ENCODE measurements at places on chromosomes 16 and 17. TPM values are rescaled to one million over a fixed set of nuclear protein-coding genes. Genes with fewer than 3 reads are reported as not detected.

DNA sequence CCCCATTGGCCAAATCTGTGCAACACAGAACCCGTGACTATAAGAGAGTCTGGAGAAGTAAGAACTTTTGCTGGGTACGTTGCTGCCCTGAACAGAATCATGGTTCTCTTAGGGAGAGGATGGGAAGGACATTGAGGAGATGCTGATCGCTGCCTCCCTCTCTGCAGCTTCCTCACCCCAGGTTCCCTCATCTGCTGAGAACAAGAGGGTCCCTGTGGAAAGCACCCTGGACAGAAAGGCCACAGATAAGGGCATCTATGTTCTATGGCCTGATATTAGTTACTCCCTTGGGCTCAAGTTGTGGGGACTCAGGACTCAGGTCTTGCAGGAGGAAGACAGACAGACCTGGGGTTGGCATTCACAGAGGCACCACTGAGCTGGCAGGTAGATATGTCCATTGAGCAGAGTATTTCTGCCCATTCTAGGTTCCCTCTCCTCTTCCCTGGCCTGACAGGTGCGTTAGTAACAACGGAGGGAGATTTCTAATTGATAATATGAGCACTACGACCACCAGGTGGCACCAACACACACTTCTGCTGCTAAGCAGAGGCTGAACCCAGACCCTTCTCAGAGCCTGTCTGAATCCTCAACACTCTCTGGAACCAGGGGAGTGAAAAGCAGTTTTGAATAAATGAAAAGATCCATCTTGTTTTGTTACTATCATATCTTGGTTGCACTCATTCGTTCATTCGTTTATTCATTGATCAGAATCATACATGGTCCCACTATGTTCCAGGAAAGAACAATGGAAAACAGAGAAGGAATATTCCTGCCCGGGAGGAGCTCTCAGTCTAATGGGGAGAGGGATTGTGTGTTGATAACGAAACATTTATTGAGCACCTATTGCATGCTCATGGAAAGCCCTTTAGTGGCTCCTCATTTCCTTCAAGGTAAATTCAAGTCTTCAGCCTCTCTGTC, 56.4 kb downstream of the SLC6A2 start:
- peak; percentile 64 for DNase-seq
- no peaks in the 10 kb centered on the region for H3K4me1 ChIP-seq
- H3K36me3 ChIP-seq: no peaks in the 10 kb centered on the region

GRCh38 chr17:81511804-81512561, 616 bp downstream of the ACTG1 start:
- DNase-seq: no peak
- peak overlapping the region; percentile 99 for H3K4me3 ChIP-seq
- H3K27me3 ChIP-seq: no peaks in the 10 kb centered on the region
- peaks cover 34% of the 10 kb centered on the region for H3K4me1 ChIP-seq
- peak overlapping the region; percentile 42 for H3K27ac ChIP-seq

DNA sequence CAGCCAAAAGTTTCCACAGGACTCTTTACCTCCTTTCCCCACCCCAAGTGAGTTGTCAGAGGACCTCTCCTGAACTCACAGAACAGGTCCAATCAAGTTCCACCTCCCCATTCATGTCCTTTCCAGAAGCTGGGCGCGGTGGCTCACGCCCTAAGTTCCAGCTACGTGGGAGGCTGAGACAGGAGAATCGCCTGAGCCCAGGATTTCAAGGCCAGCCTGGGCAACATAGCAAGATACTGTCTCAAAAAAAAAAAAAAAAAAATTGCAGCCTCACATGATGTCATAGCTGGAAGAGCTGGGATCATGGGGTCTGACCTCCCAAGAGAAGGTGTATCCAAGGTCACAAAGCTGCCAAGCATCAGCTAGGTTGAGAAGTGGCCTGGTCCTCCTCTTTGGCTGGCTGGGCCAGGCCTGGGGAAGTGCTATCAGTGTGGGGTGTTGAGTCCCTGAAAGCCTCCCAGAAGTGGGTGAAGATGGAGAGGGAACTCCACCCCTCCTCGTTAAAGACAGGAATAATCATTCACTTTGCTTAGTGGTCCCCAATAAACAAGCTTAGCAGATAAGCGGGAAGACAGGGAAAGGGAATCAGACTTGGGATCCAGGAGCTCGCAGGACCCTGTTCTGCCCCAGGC, 5.5 kb upstream of the MNT start:
- peaks cover 46% of the 10 kb centered on the region for H3K4me1 ChIP-seq
- no peaks in the 10 kb centered on the region for H3K36me3 ChIP-seq
- peak; percentile 55 for DNase-seq

B3GNT9 gene
- 2.8 TPM for total RNA-seq

DNA sequence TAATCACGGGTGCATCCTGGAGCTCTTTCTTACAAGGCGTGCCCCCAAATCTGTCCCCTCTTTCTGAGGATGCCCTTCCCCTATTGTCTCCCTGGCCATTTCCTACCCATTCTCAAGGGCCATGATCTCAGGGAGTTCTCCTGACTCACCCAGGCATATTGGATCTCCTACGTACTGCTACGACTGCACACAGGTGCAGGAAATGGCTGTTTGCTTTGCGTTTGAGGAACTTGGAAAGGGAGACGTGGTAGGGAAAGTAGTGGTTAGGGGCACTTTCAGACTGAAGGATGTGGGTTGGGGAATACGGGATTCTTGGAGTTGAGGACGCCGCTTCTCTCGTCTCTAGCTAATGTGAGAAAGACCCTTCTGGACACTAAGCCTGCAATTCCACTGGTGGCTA, 18.7 kb upstream of the MEOX1 start:
- H3K4me3 ChIP-seq: no peak overlapping the region
- H3K27ac ChIP-seq: no peak overlapping the region
- no peak for DNase-seq
- H3K36me3 ChIP-seq: no peaks in the 10 kb centered on the region

MRM1 gene
- total RNA-seq: 9.2 TPM

GRCh38 chr16:74700116-74700437, 585 bp downstream of the MLKL start:
- H3K27ac ChIP-seq: peak overlapping the region; percentile 92
- H3K36me3 ChIP-seq: no peaks in the 10 kb centered on the region
- DNase-seq: peak; percentile 14
- peak overlapping the region; percentile 96 for H3K4me3 ChIP-seq
- H3K27me3 ChIP-seq: no peaks in the 10 kb centered on the region

RPGRIP1L gene
- 3.8 TPM for total RNA-seq

DNA sequence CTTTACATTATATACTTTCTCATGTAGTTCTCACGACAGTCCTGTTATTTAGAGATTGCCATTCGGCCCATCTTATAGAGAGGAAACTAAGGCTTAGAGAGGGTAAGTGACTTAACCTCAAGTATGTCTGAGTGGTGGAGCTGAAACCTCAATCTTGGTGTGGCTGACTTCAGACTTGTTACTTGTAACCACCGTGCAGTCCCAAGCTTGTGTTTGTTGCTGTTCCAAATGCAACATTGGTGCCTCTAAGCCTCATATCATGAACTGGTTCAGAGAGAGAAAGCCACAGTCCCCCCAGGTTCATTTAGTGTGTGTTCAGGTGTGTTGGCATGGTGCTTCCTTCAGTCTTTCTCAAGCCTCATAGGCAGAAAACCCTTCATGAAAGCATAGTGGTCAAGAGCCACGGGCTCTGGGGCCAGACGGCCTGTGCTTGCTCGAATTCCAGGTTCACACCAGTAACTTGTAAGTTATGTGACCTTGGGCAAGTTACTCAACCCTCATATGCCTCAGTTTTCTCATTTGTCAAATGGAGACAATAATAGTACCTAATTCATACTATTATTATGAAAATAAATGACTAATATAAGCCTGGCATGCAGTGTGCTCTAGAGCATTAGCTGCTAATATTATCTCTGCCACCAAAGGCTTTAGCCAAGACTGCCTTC, 39.9 kb downstream of the CDH1 start:
- H3K36me3 ChIP-seq: peaks cover 12% of the 10 kb centered on the region
- peaks cover 21% of the 10 kb centered on the region for H3K4me1 ChIP-seq
- no peaks in the 10 kb centered on the region for H3K27me3 ChIP-seq
- no peak overlapping the region for H3K4me3 ChIP-seq

DNA sequence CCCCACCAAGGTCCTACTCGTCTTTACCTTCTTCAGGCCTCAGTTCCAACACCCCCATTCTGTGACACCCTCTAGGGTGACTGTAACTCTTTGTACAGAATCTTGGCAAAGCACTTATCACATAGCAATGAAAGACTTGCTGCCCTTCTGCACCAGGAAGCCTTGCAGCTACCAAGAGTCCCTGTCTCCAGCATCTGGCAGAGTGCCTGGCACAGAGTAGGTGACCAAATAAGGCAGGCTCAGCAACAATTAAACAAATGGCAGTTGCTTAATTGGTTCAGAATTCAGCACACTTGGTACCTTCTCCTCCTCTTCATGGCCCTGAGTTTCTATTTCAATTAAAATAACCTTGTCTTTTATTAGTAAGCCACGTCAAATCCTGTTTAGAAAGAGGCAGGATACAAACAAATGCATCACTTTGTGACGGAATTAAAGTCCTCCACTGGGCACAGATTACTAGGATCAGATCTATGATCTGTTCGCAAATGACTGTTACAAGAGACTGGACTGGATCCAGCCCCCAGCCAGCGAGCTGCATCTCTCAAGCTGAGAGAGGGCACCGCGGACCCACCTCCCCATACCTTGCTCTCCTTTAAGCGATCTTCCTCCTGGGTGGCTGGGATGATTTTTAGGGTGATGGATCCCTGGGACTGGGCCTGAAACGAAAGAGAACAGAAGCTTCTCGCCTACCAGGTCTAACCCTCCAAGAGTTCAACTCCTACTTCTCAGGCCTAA, 9.4 kb downstream of the MPP3 start:
- peaks cover 26% of the 10 kb centered on the region for H3K36me3 ChIP-seq
- H3K27ac ChIP-seq: no peak overlapping the region
- H3K4me3 ChIP-seq: no peak overlapping the region
- DNase-seq: no peak
- H3K4me1 ChIP-seq: no peaks in the 10 kb centered on the region

DNA sequence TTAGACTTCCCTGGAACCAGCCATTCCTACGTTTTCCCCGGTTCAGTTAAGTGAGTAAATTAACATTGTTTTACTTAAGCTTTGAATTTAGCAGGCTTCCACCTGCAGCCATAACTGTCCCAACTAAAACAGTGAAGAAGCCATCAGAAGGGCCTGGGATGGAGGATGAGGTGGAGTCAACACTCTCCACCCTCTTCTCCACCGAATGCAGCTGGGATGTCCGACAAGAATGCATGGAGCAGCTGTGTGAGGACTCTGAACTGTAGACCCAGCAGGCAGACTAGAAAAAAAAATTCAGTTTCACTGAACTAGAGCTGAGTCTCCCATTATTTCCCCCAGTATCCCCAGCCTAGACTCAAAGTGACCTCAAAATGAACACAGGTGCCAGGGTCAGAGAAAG, 114.8 kb downstream of the C16orf95 start:
- no peak for DNase-seq
- no peak overlapping the region for H3K4me3 ChIP-seq
- H3K36me3 ChIP-seq: no peaks in the 10 kb centered on the region
- no peak overlapping the region for H3K27ac ChIP-seq
- H3K27me3 ChIP-seq: no peaks in the 10 kb centered on the region

DNA sequence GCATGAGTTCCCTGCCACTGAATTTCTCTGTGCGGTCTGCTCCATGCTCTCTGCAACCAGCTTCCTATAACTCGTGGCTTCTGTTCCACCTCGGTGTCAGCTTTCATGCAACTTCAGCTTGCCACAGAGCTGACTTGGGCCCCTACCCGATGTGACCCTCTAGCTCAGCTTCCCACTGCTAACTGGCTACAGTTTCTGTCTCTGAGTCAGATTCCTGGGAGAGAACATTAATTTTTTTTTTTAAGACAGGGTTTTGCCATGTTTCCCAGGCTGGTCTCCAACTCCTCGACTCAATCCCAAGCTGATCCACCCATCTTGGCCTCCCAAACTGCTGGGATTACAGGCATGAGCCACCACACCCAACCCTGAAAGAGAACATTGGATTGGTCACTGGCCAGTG, 35.5 kb upstream of the PSMD7 start:
- H3K36me3 ChIP-seq: no peaks in the 10 kb centered on the region
- no peak overlapping the region for H3K27ac ChIP-seq
- H3K4me1 ChIP-seq: no peaks in the 10 kb centered on the region

- H3K27me3 ChIP-seq: no peaks in the 10 kb centered on the region
- H3K4me1 ChIP-seq: no peaks in the 10 kb centered on the region
- H3K27ac ChIP-seq: no peak overlapping the region
- H3K36me3 ChIP-seq: no peaks in the 10 kb centered on the region
- no peak for DNase-seq
These were observed 61.9 kb downstream of the KLHDC4 start for GRCh38 chr16:87703835-87704375.

PRSS21 gene
- not detected for total RNA-seq

GINS2 gene
- total RNA-seq: 24.8 TPM

SCARF1 gene
- 0.81 TPM for total RNA-seq

GRCh38 chr17:31428111-31428510, 36.6 kb downstream of the RAB11FIP4 start:
- H3K4me3 ChIP-seq: no peak overlapping the region
- H3K27me3 ChIP-seq: no peaks in the 10 kb centered on the region
- H3K4me1 ChIP-seq: no peaks in the 10 kb centered on the region
- no peak overlapping the region for H3K27ac ChIP-seq
- no peak for DNase-seq

DNA sequence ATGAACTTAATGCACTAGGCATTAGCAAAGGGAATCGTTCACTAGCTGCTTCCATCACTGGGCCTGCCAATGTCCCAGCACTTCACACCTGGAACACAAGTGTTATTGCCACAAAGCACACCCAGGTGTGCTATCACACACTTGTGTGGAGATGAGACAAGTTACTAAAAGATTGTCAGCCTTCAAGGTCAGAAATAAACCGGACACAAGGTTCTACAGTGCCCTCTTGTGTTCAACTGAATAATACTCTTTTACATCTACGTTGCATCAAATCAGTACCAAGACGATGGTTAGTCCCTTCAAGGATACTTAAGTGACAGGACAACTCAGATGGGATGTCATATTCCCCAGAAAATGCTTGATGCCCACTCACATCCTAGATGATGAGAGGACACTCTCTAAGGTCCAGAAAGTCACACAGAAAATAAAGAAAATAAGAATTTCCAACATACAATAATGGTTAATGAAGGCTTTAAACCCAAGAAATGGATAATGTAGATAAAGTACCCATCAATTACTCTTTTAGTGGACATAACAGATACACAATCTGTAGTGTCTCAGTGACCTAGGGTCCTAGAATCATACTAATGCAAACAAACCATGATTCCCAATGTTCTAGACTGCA, 16.4 kb upstream of the GLG1 start:
- no peaks in the 10 kb centered on the region for H3K4me1 ChIP-seq
- no peak overlapping the region for H3K4me3 ChIP-seq
- DNase-seq: peak; percentile 59
- H3K27me3 ChIP-seq: no peaks in the 10 kb centered on the region
- no peak overlapping the region for H3K27ac ChIP-seq

TMEM170A gene
- 18.6 TPM for total RNA-seq

DNA sequence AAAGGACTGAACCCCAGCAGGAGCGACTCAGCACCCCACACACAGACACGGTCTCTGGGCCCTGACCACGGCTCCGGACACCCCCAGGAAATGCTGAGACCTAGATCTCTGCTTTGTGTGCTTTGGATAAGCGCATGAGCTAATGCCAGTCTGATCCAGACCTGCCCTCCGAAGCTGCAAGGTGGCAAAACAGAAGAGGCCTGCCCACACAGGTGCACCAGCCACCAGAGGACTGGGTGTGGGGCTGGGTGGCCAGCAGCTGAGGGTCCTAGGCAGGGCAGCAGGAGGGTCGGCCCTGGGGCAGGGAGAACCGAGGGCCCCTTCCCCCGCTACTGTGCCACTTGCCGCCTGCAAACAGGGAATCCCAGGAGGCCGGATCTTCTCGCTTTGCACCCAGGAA, 30.7 kb upstream of the EIF1 start:
- no peak for DNase-seq
- no peaks in the 10 kb centered on the region for H3K36me3 ChIP-seq
- H3K27me3 ChIP-seq: no peaks in the 10 kb centered on the region
- peaks cover 29% of the 10 kb centered on the region for H3K4me1 ChIP-seq
